ENCODE measurements at places on chromosomes 2 and 18. TPM values are rescaled to one million over a fixed set of nuclear protein-coding genes. Genes with fewer than 3 reads are reported as not detected.

GRCh38 chr2:48558456-48558855 is 28.5 kb downstream of the STON1 start:
- DNase-seq: no peak

GRCh38 chr18:21265971-21266673 is 24.1 kb downstream of the GREB1L start:
- DNase-seq: no peak

DNA sequence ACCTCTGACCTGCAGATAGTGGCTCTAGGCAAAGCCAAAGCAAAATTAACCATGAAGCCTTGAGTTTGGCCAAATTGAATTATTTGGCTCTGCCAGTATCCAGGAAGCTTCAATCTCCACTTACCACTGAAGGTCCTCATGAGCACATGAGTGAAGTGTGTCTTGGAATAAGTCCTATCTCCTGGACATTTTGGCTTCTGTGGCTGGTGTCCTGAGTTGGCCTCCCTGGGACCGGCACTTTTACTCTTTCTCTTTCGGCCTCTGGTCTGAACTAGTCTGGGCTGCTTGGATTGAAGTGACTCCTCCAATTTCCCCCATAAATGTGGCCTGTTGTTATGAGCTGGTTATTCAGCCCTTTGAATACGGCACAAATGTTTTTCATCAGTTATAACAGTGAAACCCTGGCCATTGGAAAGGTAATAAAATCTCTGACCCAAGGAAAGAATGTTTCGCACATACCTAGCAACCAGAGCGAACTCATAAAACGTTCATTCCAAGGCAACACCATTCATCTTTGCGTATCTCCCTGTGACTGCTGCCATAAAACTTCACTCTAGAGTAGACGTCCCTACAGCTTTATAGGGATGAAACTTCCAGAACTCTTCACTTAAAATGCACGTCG is 216.4 kb downstream of the LPIN1 start:
- no peak for DNase-seq

DNA sequence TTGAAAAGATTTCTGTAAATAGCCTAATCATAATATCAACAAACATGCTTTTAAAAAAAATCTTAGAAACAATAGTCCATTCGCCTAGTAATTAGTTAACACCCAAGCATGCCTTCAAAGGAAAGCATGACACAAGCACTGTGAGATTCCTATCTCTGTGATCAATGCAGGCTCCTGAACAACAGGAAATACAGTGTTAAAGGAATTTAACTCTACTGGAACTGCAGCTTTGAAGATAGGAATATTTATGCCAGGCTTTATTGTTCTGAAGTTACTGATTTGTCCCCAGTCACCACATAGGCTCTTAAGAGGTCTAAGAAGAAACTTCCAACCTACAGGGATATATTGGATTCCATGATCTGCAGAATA is 15.4 kb upstream of the FAM124B start:
- DNase-seq: no peak

Gene ESPNL
- total RNA-seq: 0.29 TPM

GRCh38 chr2:75177427-75177826 is 21.9 kb downstream of the TACR1 start:
- DNase-seq: no peak

- DNase-seq: no peak
These were observed 53.1 kb downstream of the LRRTM4 start for GRCh38 chr2:77469106-77469505.

DNA sequence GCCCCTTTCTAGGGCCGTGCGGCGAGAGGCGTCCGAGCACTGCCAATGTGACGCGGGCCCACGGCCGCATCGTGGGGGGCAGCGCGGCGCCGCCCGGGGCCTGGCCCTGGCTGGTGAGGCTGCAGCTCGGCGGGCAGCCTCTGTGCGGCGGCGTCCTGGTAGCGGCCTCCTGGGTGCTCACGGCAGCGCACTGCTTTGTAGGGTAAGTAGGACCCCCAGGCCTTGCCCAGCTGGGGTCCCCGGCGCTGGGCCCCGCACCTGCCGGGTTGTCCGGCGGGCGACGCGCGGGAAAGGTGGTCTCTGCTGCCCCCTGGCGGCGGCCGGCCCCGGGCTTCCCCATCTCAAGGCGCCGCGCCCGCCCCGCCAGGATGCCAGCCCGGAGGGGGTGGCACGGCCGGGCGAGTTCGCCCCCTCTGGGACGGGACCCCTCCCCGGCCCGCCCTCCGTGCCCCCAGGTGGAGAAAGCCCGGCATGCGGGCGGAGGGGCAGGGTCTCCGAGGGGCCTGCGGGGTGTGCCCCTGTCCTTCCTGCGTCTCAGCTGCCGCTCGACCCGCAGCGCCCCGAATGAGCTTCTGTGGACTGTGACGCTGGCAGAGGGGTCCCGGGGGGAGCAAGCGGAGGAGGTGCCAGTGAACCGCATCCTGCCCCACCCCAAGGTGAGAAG is 1.9 kb downstream of the PRSS56 start:
- no peak for DNase-seq

- no peak for DNase-seq
These were observed 22.2 kb downstream of the SOWAHC start for GRCh38 chr2:109636317-109636716.

Gene AKAIN1
- not detected for total RNA-seq
